Dorsolateral prefrontal cortex (tissue), 122 donors: ENCODE measurements at places on chromosomes 6 and 20.

DNA sequence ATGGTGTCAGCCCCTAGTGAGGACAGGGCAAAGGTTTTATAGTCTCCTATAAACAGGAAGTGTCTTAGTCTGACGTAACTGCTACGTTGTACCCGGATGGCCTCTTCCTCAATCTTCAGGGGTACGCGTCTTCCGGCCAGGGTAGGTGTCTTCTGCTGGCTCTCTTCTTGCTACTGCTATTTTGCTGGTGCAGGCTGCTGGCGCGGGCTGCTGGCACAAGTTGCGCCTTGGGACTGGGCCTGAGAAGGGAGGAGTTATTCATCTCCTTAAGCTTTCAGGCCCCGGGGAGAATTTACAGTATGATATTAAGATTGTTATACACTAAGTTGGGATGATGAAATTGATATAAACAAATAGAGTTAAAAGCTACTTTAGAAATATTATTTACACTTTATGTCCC is 74.4 kb downstream of the HDGFL1 start:
- no peak for DNase-seq

DNA sequence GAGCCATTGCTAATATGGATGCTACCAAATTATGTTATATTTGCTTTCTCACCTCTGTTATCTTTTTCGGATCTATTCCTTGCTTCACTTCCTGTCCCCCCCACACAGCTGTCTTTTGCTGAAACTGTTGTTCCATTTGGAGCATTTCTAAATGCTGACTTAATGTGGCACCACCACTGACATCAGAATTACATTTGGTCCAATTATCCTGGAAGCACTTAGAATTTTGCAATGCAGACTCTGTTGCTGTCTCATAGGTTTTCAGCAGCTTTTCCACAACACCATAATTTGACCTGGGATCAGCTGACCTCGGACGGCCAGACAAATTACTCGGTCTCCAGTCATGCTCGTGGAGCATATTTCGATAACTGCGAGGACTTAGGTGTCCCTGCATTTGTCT is 12.8 kb downstream of the KIAA0408 start:
- DNase-seq, result no peak

DNA sequence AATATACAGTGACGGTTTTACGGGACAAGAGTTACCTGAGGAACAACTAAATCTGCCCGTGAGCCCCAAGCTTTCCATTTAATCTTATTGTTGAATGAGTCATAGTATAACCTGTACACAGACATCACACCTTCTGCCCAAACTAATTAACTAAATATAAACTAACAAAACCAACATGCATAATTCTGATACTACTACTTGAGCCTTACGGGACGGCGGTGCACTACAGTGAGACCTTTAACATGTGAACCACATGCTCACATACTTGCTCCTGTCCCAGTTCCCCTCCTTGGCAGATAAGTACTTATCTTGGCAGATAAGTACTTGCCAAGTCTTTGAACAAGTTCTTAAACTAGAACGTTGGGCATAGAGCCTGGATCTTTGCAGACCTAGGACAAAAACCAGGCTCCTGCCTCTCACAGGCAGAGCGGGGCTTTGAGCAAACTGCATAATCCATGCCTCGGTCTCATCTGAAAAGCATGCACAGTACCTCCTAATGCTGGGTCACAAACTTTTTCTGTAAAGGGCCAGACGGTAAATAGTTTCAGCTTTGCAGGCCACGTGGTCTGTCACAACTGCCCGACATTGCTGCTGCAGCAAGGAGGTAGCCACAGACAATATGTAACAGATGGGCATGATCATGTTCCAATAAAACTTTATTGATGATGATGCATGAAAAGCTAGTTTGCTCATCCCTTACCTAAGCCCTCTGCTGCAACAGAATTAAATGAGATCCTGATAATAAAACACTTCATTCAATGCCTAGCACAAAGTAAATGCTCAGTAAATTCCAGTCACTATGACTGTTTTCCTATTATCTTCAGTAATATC is 23.0 kb downstream of the ZNF217 start:
- DNase-seq, result no peak

GRCh38 chr6:137665342-137665934 is 171.2 kb upstream of the OLIG3 start:
- no peak for DNase-seq

GRCh38 chr6:37027036-37027720 is 21.7 kb downstream of the FGD2 start:
- no peak for DNase-seq

GRCh38 chr6:99743647-99744046 is 137.0 kb downstream of the PRDM13 start:
- DNase-seq, result no peak

GRCh38 chr6:154514481-154514880 is 4.0 kb upstream of the CNKSR3 start:
- no peak for DNase-seq

DNA sequence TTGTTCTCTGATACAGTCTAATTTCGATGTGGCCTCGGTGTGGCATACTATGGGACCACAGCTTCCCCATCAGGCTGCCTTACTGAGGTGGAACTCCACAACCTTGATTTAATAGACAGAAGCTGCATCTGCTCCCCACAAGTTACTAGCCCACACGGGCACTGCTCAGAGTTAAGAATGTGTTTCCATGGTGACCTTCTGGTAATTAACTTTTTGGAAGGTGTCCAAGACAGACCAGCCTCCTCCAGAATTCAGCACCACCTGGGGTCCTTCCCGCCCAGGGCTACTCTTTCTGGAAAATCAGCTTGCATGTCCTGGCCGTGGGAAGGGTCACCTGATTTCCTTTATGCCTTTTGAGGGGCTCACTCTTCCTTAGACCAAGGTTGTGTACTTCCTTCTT is 48.7 kb upstream of the CDH4 start:
- no peak for DNase-seq

GRCh38 chr6:148924226-148925012 is 177.6 kb downstream of the UST start:
- no peak for DNase-seq

GRCh38 chr6:44332585-44332984 is 9.9 kb upstream of the SPATS1 start:
- no peak for DNase-seq

GRCh38 chr6:17341117-17341805 is 52.1 kb upstream of the CAP2 start:
- DNase-seq, result no peak

DNA sequence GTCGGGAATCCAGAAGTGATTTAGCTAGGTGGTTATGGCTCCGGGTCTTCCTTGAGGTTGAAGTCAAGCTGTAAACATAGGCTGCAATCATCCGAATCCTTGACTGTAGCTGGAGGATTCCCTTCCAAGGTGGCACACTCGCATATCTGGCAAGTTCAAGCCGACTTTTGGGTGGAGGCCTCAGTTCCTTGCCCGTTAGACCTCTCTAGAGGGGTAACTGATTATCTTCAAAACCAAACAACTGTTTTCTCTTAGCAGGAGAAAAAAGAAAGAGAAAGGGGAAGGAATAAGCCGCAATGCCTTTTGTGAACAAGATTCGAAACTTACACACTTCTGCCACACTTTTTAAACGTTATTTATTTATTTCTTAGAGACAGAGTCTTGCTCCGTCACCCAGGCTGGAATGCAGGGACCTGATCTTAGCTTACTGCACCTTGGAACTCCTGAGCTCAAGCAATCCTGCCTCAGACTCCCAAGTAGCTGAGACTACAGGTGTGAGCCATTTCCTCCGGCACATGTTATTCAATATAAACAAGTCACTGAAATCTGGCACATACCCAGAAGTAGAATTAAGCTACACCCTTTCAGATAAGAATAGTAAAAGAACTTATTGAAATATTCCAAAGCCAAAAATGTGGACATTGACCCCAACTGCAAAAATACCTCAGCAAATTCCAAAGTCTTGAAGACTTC is 76.3 kb downstream of the HFE start:
- no peak for DNase-seq

GRCh38 chr6:48757661-48758060 is 646.7 kb upstream of the PTCHD4 start:
- DNase-seq, result no peak

GRCh38 chr6:142537612-142538478 is 236.0 kb downstream of the ADGRG6 start:
- no peak for DNase-seq

GRCh38 chr20:2140561-2140960 is 38.9 kb downstream of the STK35 start:
- DNase-seq, result no peak

DNA sequence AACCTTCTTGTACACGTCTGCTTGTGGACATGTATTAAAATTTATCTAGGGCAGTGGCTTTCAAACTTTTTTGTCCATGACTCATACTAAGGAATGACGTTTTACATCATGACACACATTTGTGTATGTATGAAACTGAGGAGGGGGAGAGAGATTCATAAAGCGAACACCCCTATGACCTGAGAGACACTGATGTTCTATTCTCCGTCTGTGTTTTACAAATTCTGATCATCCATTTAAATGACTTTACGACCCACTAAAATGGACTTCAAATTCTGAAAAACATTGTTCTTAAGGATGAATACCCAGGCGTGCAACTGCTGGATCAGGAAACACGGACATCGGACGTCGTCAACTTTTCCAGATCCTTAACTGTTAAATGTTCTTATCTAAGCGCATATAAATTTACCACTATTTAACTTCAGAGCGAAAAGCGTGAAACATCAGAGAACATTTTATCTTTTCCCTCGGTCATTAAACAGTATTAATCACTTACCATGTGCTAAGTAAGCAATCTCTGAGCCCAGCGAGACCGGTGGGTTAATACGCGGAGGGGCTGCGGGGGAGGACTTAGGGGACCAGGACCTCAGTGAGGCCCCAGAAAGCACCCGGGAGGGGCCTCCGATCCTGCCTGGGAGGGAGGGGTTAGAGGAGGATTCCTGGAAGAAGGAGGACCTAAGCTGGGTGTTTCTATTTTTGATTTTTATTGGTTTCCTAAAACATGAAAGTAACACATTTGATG is 1.2 kb downstream of the PLAGL1 start:
- DNase-seq, result no peak

- DNase-seq, result peak; percentile 1
Measured at GRCh38 chr20:57659517-57660180, 39.4 kb upstream of the ZBP1 start.

GRCh38 chr6:150895928-150896632 is 30.6 kb downstream of the MTHFD1L start:
- DNase-seq, result no peak

DNA sequence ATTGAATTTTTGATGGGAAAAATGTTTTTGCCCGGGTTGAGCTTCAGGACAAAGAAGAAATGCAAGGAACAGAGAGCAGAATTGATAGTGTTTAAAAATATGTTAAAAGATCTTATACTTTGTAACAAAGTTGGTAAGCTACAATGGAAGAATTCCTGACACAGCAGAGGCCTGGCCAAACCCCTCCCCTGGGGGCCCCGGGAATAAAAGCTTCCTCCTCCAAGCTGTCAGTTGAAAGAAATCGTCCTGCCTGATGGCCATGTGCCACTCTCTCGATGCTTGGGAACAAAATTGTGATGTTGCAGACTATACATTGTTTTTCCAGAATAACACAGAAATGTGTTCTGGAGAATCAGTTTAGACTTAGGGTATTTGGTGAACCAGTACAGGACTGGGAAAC is 14.2 kb upstream of the TOX2 start:
- no peak for DNase-seq

- no peak for DNase-seq
Measured at GRCh38 chr6:22237526-22237925, 59.3 kb downstream of the PRL start.

DNA sequence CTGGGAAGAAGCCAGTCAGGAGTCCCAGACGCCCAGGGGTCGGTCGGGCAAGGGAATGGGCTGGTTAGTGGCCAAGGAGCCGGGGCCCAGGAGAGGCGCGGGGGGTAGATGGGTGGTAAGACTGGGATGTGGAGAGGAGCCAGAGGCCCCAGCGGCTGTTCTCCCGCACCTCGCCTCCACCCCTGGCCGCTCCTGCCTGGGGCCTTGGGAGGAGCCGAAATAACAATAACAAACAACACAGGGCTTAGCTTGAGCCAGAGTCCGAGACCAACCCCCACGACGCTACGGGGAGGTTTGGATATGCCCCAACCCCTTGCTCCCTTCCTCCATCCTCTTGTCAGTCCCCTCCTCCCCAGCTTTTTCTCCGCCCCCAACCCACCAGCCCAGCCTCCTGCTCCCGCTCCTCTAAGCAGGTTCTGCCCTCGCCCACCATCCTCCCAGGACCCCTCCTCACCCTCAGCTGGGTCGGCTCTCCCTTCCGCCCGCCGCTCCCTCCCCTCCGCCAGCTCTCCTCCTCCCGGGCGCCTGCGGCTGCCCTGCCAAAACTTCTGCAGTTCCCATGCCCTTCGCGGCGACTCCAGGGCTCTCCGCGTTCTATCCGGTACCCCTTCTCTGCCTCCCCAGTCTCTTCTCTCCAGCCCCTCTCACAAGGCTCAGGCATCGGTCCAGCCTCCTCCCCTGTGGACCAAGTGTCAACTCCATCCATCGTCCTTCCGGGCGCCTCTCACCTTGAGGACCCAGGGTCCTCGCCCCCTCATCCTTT is 1.1 kb downstream of the RNF39 start:
- no peak for DNase-seq

DNA sequence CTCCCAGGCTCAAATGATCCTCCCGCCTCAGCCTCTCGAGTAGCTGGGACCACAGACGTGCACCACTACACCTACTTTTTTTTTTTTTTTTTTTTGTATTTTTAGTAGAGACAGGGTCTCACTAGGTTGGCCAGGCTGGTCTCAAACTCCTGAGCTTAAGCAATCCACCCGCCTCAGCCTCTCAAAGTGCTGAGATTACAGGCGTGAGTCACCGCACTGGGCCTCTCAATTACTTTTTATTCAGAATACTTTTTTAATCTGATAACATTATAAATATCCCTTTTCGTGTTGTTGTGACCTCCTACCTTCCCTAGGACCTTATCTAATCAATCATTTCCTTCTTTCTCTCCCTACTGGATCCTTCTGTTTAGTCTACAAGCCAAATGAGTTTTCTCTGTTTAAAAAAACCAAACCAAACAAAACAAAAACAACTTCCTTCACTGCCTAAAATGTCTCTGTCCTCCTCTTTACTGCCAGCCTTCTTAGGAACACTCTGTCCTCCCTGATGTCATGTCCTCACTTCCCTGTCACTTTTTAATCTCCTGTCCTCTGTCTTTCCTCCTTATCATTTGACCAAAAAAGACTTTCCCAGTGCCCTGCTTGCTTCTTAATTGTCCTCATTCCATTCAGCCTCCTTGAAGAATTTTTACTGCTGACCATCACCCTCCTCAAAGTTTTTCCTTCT is 85.0 kb downstream of the CAP2 start:
- DNase-seq, result no peak

- no peak for DNase-seq
Measured at GRCh38 chr6:36101691-36102090, 28.6 kb upstream of the MAPK13 start.

GRCh38 chr6:129163551-129163950 is 280.6 kb downstream of the LAMA2 start:
- no peak for DNase-seq

- DNase-seq, result no peak
Measured at GRCh38 chr6:74932232-74932888, 273.5 kb downstream of the COL12A1 start.

GRCh38 chr20:59765599-59766177 is 161.3 kb downstream of the PHACTR3 start:
- no peak for DNase-seq

- DNase-seq, result no peak
Measured at GRCh38 chr6:37251211-37251780, 6.3 kb upstream of the TBC1D22B start.
